ENCODE measurements at places on chromosomes 1 and 21.

GRCh38 chr1:42013881-42014470, 95.3 kb upstream of the HIVEP3 start:
- peak; percentile 41 for DNase-seq

GRCh38 chr1:241396747-241397681, 40.0 kb upstream of the RGS7 start:
- DNase-seq = no peak

DNA sequence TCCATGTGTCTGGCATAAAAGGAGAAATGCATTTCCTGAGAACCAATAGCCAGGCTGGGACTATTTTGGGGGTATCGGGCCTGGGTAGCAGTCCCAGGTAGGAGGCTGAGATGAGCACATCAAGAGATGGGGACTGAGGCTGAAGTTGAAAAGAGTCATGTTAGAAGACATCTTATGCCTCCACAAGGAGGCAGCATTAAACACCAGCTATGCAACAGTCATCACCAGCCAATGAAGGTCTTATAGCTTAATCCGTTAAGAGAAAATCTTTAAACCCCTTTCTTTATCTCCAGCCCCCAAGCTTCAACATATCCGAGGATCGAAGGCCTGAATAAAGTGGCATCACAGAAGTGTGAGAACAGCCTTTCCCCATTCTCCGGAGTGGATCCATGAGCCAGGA, 640.7 kb upstream of the PTBP2 start:
- DNase-seq = no peak

DNA sequence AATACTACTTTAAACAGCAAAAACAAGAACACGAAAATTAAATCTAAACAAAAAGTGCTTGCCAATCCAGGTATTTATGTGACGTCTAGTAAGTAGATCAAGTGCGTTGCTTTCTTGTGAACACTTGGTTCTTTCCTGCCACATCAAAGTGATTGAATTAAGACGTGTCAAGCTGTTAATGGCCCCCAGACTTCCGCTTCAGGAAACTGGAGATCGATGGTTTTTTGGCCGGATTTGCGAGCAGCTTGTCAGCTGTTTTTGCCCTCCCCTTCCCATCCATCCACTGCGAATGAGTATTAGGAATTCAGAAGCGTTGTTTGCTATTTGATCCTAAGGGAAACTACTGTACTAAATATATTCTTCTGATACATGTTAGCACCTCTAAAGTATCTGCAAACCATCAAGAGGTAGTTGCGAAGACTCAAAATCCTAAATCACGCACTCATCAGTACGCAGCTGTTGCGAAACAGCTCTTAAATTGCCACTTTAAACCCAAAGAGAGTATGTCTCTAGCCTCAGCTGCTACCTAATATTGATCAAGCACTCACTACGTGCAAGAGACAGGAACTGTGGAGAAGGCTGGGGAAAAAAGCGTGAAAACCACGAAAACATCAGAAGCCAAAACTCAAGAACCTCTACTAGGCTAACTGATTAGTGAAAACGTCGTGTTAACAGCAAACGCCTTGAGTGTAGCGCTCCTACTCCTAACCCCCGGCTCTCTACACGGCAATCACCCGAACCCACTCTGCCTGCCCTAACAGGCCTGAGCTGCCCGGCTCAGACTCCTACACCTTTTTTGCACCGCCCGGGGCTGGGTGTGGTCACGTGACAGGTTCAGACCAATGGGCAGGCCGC, 473 bp upstream of the BRDT start:
- no peak for DNase-seq

DNA sequence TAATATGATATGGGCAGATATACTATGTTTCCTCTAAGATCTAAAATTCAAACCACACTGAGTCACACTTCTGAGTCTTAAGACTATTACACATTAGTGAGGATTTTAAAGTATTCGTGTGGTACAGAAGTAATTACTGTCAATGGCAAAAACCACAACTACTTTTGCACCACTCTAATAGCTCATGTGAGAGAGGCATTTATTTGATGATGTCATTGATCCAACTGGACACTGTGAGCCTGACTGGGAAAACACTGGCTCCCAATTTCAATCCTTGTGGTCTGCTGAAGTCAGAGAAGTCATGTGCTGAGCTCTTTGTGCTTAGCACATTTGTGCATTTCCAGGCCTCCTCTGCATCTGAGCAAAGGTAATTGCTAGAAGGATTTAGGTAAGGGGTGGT, 377.8 kb downstream of the USH2A start:
- no peak for DNase-seq

DNA sequence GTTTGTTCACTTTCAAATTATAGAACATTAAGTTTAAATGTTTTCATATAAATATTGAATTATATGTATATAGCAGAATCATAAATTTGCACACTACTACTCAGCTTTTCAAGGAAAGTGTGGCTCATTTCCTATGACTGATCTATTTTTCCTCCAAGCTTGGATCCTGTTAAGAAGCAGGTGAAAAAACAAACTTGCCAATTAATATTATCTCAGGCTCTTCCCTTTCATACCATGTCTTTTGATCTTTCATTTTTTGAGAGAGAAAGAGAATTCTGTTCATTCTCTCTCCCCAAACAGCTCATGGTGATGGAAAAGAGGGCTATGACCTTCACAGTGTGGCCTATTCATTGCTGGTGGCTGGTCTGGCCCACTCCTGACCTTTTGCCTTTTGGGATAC, 43.7 kb downstream of the SEC16B start:
- DNase-seq = no peak

- no peak for DNase-seq
These were observed 4.4 kb downstream of the CRABP2 start for GRCh38 chr1:156700736-156701531.

DNA sequence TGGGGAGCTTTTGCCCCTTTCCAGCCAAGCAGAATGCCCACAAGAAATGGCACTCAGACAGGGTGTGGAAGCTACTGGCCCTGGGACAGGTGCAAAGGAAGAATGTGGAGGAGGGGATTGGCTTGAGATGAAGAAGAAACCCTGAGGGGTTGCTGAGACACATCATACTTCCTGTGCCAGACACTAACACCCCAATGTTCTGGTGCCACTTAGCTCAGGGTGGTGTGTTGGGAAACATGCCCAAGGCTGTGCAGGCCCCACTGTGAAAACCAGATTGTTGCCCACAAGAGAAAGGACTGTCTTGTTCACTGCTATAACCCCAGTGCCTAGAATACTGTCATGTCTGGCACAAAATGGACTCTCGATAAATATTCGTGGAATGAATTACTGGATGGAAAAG, 9.9 kb upstream of the PAQR6 start:
- DNase-seq = no peak

DNA sequence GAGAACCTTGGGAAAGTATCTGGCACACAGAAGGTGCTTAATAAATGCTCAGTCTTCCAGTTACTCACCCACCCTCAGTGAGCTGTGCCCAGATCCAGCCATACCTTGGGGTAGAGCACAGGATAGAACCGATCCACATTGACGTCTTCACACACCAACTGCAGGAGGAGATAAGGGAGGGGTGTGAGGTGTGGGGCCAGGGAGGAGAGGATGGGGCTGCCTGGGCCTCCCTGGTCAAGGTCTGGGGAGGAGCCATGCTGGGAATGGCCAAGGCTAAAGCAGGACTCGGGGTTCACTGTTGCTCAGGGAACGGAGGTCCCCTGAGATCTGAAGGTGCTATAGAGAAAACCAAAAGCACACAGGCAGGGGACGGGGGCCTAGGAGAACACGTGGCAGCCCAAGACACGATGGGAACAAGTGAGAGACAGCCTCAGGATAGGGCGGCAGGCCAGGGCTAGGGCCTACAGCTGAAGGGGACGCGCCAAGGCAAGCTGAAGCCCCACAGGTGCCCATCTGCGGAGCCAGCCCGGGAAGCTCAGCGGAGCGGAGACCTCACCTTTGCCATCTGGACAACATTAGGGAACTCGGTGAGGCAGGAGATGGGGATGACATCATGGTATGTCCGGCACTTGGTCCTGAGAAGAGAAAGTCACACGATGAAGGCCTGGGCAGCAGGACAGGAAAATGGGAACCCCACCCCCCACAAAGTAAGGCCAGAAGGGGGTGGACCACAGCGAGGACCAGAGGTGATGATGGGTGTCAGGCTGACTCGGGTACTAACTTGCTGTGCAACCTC, 55.9 kb downstream of the RAP1GAP start:
- DNase-seq = no peak

GRCh38 chr1:7402548-7402850, 368.6 kb upstream of the VAMP3 start:
- no peak for DNase-seq

- DNase-seq = no peak
These were observed 10.5 kb upstream of the C1orf105 start for GRCh38 chr1:172410027-172410426.

DNA sequence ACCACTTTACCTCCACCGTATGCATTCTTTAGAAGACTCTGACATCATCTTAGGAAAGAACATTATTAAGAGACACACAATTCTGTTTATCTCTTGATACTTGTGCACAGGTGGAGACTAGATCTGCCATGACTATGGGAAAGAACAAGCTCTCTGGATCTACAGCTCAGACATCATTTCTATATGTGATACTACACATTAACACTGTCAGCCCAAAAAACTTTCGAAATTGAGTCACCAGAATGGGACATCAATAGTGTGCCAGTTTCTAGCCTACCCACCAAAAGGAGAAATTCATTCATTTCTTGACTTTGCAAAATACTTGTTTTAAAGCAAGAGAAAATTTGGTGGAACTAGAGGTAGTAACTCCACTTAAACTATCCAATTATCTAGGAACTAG, 6.0 kb upstream of the EVI5 start:
- no peak for DNase-seq

DNA sequence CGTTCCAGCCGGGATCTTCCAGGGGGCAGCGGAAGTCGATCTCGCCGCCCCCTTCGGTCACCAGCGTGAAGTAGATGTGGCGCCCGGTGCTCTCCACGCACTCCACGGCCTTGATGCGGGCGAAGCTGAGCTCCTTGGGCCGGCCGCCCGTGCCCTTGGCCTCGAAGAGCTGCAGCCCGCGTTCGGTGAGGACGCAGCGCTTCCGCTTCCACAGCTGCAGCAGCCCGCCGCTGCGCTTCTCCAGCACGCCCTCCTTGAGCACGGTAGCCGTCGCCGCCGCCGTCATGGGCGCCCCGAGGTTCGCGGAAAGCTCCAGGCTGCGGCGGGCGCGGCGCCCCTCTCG, 516 bp downstream of the PHLDA3 start:
- DNase-seq = peak; percentile 60

DNA sequence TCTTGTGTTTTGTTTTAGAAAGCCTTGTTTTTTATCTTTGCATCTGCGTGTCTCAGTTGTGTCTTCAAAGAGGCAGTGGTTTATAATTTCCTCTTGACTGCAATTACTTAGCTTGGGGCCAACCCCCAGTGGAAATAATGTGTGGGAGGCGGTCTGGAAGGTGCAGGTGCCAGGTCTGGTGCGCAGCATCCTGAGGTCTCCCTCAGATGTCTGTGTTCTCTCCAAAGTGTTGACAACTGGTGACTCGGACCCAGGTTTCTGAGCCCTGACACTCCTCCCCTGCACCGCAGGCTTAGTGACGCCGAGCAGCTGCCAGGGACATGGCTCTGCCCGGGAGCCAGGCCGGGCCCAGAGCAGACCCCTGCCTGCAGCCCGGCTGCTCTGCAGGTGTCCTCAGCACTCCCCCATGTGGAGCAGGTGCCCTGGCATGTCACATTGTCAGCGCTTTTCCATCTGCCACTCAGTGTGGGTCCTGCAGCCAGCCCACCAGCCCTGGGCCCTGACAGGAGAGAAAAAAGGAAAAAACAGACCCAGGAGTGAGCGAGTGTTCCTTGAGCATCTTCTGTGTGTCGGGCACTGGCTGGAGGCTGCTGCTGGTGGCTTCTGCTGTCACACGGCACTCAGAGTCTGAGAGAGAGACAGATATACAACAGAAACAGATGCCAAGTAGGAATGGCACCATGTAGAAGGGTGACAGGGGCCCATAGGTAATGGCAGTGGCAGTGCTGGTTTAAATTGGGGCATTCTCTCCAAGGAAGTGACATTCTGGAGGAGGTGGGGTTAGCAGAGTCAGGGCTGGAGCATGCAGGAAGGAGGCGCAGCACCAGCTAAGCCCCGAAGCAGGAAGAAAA, 24.8 kb upstream of the SELENON start:
- no peak for DNase-seq

DNA sequence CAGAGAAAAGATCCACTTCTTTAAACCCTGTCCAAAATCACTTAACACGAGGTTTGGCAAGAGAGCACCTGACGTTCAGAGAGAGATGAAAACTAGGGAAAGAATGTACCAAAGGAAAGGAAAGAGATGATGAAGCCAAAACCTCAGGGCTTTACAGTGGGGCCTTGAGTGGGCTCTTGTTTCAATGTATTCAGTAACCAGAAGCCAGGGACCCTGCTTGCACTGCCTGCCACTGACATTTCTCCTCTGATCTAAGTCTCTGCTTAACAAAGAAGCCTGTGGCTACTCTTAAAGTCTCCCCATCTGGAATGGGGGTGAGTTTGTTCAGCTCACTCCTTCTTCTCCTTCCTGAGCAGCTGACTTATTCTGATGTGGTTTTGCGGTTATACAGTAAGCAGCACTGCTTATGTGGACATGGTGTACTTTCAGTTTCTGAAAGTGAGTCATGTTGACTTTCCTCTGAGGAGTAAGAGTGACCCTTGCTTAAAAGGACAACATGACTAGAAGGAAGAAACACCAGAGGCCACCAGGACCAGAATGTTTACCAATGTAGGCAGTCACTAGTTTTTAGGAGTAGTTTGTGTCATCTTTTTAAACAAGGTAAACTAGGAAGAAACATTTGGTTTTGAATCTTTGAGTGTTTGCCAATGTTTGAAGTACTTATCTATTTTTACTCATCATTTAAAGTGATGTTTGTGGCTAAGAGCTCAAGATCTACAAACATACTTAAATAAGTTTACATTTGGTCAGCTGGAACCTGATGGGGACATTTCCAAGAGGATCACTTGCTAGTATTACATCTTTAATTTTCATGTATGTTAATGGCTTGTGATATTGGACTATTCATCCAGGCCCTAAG, 87.4 kb downstream of the FASLG start:
- peak; percentile 94 for DNase-seq

DNA sequence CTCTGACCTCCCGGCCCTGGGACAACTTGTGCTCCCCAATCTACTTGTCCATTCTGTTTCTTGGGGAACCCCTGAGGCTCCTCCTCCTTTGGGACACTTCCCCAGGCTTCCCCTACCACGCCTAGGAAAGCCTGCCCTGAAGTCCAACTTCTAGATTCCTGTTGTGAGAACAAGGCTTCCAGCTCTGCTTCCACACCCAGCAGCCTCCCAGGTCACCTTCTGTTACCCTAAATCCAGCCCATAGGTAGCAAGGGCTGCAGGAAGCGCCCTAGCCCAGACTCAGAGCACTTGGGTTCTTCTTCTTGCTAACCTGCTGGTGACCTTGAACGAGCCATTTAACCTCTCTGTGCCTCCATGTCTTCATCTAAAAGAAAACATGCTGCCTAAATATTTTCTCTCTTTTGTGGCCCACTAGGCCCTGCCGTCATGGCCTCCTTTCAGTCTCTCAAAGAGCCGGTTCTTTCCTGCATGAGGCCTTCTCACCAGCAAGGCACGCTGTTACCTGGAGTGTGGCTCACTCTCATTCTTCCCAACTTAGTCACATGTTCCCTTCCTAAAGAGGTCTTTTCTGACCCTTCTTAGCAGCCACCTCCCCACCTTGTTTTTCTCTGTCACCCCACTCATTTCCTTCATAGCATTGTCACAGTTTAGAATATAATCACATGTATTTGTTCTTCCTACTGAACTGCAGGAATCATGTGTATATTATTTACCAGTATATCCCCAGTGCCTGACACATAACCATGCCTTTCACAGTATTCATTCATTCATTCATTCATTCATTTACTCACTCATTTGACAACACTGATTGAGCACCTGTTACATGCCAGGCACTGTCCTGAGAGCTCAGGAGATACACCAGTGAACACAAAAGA, 1.4 kb downstream of the CAPN2 start:
- peak; percentile 46 for DNase-seq

- no peak for DNase-seq
These were observed 466.2 kb downstream of the CAMTA1 start for GRCh38 chr1:7251454-7251800.
